ENCODE measurements at places on chromosomes 4 and X.

- no peaks in the 10 kb centered on the region for H3K36me3 ChIP-seq
- H3K4me3 ChIP-seq, result no peak overlapping the region
- DNase-seq, result no peak
- H3K27me3 ChIP-seq, result no peaks in the 10 kb centered on the region
- no peaks in the 10 kb centered on the region for H3K4me1 ChIP-seq
Observed at GRCh38 chrX:121236040-121236439, 188.6 kb downstream of the GLUD2 start.

DNA sequence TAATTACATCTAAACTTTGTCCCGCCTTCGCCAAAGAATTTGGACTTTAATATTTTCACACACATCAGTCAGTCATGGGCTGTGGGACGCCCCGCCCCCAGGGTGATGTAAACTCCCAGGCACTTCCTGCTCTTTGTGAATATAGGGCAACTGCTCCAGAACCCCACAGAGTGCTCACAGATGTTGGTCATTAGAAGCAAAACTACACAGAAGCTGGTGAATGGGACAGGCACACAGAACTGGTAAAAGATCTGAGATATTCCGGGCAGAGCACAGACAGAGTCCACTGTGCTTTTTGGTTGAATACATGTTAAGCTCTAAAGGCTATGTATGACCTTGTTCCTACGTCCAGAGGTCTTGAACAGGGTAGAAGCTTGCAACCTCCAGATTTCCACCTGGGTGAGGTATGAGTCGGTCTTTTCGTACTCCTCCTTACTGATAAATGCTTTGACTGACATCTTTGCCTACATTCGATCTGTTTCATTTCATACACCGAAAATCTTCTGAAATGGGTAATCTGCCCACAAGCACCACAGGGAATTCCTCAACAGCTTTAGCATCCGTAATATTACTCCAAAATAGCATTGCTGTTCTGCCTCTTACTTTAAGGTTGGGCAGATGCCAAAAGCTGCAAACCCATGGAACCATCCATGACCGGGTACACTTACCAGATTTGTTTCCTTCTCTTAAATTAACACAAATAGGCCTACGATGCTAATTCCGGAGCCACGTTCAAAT, 144.6 kb downstream of the AMELX start:
- no peak overlapping the region for H3K4me3 ChIP-seq
- H3K36me3 ChIP-seq, result no peaks in the 10 kb centered on the region
- H3K27me3 ChIP-seq, result no peaks in the 10 kb centered on the region
- no peaks in the 10 kb centered on the region for H3K4me1 ChIP-seq
- DNase-seq, result peak; percentile 60
- peak overlapping the region; percentile 57 for H3K27ac ChIP-seq

DNA sequence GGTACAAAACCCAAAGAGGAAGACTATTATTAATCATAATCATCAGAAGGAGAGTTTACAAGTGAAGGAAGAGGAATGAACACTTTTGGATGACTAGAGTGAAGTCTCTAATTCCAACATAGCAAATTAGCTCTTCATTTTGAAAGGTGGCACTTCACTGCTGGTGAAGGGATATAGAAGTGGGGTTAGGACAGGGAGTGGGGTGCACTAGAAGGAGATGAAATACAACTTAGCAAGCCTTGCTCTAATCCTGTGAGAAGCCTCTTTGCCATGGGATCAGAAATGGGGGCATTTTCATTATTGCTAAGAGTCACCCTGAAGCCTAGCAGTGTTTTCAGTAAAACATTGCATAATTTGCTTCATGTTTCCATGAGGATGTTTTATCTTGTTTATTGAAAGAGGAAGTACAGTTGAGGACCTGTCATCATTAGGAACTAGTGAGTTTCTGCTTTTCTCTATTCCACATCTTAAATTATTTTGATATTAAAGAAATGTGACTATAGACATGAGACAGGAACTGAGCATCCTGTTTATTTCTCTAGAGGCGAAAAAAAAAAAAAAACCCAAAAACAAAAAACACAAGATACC, 9.3 kb upstream of the GRPR start:
- no peak overlapping the region for H3K27ac ChIP-seq
- DNase-seq, result peak; percentile 7
- peak overlapping the region; percentile 32 for H3K4me3 ChIP-seq
- H3K27me3 ChIP-seq, result no peaks in the 10 kb centered on the region

GRCh38 chr4:8229331-8229975, 30.4 kb downstream of the SH3TC1 start:
- no peak for DNase-seq
- peaks cover 18% of the 10 kb centered on the region for H3K36me3 ChIP-seq
- peaks cover 38% of the 10 kb centered on the region for H3K4me1 ChIP-seq

DNA sequence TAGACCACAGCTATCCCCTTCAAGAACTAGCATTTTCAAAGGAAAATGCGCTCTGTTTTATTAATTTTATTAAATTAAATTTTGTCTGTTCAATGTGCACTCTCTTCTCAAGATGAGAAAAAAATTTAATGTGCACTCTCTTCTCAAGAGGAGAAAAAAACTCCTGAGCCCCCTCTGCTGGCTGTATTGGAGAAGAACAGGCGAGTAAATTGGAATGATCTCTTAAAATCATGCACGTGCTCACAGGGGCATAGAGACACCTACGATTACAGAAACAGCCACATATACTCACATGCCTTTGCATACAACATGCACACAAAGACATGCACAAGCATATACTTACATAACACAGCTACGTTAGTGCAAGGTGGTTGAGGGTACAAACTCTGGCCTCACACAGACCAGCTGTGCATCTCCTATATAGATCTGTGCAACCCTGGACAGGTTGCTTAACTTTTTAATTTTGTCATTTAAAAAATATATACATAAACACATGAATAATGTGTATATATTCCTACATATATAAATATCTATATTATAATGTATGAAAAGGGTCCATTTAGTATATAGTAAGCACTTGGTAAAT, 176.2 kb upstream of the CXorf66 start:
- H3K27ac ChIP-seq, result no peak overlapping the region
- no peak overlapping the region for H3K4me3 ChIP-seq
- no peaks in the 10 kb centered on the region for H3K4me1 ChIP-seq

- H3K27me3 ChIP-seq, result no peaks in the 10 kb centered on the region
- no peak overlapping the region for H3K4me3 ChIP-seq
- H3K27ac ChIP-seq, result no peak overlapping the region
- H3K4me1 ChIP-seq, result no peaks in the 10 kb centered on the region
- no peaks in the 10 kb centered on the region for H3K36me3 ChIP-seq
Observed at GRCh38 chr4:144289667-144290428, 149.3 kb upstream of the GYPA start.

DNA sequence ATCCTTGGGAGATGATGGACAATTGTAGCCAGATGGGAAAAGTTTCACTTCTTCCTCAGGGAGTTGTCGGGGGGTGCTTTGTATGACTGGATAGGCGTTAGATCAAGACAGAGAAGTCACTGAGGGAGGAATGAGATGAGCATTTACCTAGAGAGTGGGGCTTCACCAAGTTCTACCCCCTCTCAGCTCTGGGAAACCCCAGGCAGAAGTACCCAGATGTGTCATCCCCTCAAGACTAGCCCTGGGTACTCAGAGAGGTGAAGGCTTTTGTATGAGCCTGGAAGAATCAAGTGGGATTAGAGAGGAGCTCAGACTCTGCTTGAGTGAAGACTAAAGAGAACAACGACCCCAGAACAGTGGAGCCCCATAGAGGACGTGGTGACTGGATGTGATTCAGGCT, 1.9 kb downstream of the MAGEB1 start:
- H3K4me3 ChIP-seq, result no peak overlapping the region
- peaks cover 35% of the 10 kb centered on the region for H3K27me3 ChIP-seq
- DNase-seq, result no peak
- no peaks in the 10 kb centered on the region for H3K36me3 ChIP-seq

DNA sequence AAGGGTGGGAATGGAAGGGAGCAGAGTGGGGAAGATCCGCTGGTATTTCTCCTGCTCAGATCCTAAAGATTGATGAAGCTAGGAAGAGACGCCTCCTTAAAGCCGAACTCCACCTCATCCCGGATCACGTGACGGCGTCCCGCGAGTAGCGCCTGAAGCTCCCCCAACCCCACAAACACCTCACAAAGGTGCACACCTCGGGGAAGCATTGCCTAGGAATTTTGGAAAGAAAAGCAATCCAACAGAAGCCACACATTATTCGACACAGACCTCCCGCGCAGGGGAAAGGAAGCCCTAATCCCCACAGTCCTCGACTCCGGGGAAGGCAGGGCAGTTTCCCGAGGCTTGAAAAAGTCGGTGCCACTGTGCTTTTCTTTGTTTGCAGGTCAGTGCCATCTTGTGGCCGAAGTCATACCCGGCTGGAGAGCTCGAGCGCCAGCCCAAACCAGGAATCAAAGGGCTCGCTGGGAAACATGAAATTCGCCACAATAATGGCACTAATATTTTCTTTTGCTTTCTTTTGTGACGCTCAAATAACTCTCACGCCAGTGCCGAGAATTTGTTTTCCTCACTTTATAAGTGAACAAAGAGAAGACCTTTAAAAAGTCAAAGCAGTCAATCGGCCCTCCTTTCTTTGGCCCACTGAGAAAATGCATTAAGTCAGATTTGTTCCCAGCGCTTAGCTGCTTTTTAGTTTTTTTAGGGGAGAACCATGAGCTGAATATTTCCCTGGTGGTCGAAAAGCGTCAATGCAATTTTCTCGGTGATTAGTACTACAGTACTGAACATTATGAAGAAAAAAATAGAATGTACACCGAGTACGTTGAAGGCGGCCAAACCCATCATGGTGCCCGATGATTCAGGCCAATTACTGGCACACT, at the start of gene NPY1R:
TSS of gene NPY1R (minus strand) at position 71 of the 881 bp plus-strand sequence. CDS start 6,042 bp downstream, outside the sequence.
- peaks cover 6% of the 10 kb centered on the region for H3K27me3 ChIP-seq
- H3K27ac ChIP-seq, result peak within 1 kb of the TSS; percentile 86
- DNase-seq, result peak; percentile 87

GRCh38 chrX:2703991-2704369, 12.9 kb downstream of the CD99 start:
- H3K4me1 ChIP-seq, result peaks cover 34% of the 10 kb centered on the region
- no peak overlapping the region for H3K27ac ChIP-seq
- peaks cover 50% of the 10 kb centered on the region for H3K36me3 ChIP-seq
- H3K27me3 ChIP-seq, result no peaks in the 10 kb centered on the region
